NCI-H146 (cell line): ENCODE measurements at places on chromosomes 2 and 18.
A peak's percentile ranks its signal among the peaks of the same experiment; 100 is the strongest.

- no peak for DNase-seq
These were observed 686.3 kb upstream of the SETBP1 start for GRCh38 chr18:43994381-43994780.

DNA sequence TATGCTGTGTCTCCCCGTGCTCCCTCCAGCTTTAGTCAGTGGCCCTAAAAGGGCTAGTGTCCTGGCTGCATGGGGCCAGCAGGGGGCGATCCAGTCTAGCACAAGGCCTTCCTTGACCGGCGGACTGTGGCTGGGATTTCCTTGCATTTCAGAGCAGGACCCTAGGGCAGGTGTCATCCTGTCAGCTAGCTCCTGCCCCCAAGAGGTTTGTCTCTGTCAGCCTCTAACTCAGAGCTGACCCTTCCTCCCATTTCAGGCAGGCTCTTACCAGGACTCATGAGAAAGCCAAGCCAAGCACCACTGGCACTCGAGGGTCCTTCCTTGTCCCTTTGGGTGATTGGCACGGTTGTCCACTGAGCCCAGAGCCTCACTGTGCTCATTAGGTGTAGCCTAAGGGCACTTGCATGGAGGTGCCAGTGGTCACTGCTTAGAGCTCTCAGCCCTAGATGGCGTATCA is 140.3 kb downstream of the RPIA start:
- DNase-seq: peak; percentile 92

- DNase-seq: peak; percentile 14
These were observed 49.5 kb upstream of the POLE4 start for GRCh38 chr2:74908748-74909444.

- DNase-seq: no peak
These were observed 152.3 kb upstream of the MMADHC start for GRCh38 chr2:149739883-149740265.

- no peak for DNase-seq
These were observed 1133.6 kb upstream of the ZEB2 start for GRCh38 chr2:145653553-145653952.

GRCh38 chr2:217047631-217048030 is 187.8 kb upstream of the TNP1 start:
- DNase-seq: no peak
